ENCODE measurements at places on chromosomes 4 and X. TPM values are rescaled to one million over a fixed set of nuclear protein-coding genes. Genes with fewer than 3 reads are reported as not detected.

- DNase-seq, result no peak
Observed at GRCh38 chr4:176810481-176811249, 17.9 kb upstream of the VEGFC start.

COL4A5 gene
- total RNA-seq, result not detected

CLIC2 gene
- 0.44 TPM for total RNA-seq

CFI gene
- total RNA-seq, result not detected

DNA sequence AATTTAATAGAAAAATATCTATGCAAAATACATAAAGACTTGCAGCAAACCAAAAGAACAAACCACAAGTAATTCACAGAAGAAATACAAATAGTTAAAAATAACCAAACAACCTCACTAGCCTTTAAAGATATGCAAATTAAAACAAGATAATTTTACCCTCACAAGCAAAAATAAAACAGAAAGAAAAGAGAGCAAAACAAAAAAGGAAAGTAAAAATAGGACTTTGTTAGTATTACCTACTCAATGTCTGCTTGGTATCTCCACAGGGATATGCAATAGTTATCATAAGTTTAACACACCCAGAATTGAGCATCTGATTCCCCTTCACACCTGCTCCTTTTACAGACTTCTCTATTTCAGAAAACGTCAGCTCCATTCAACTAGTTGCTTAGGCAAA, 737.5 kb upstream of the MAGEB2 start:
- DNase-seq, result no peak

DNA sequence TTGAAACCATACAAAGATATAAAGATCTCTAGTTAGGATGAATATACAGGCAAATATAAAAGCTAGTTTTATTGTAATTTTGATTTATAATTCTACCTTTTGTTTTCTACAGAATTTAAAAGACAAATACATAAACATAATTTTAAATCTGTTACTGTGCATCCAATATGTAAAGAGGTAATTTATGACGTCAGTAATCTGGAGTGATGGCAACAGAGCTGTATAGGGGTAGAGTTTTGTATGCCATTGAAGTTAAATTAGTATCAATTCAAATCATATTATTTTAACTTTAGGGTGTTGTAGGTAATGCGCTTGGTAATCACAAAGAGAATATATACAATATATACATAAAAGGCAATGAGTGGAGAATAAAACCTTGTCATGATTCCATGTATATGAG, 183.7 kb upstream of the ARHGAP24 start:
- no peak for DNase-seq

- no peak for DNase-seq
Observed at GRCh38 chr4:10346023-10346422, 111.2 kb downstream of the ZNF518B start.

ASMTL gene
- 49.2 TPM for total RNA-seq

- DNase-seq, result no peak
Observed at GRCh38 chr4:28149762-28150161, 1289.1 kb downstream of the STIM2 start.

GRCh38 chrX:130539721-130540321, 138.0 kb downstream of the RBMX2 start:
- DNase-seq, result no peak

DNA sequence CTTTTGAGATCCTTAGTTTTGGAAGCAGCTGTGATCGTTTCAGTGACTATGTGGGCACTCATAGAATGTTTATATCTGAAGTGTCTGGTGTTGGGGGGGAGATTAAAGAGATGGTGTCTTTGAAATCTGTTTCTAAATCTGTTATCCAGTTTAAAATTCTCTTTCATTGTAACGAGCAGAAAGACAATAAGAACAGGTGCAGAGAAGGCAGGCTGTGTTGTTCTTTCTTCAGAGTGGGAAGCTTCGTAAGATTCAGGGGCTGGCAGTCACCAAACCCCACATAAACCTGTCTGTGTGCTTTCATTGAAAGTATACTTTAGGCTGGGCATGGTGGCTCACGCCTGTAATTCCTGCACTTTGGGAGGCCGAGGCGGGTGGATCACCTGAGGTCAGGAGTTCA, 16.3 kb upstream of the DHRSX start:
- DNase-seq, result no peak

RNF175 gene
- total RNA-seq, result not detected
